ENCODE measurements at places on chromosomes 1 and 21.

- no peak for DNase-seq
- no peaks in the 10 kb centered on the region for H3K4me1 ChIP-seq
- no peak overlapping the region for H3K4me3 ChIP-seq
- no peak overlapping the region for H3K27ac ChIP-seq
- H3K36me3 ChIP-seq, result no peaks in the 10 kb centered on the region
- peaks cover 67% of the 10 kb centered on the region for H3K27me3 ChIP-seq
These were observed 94.6 kb downstream of the IGSF21 start for GRCh38 chr1:18201997-18202719.

DNA sequence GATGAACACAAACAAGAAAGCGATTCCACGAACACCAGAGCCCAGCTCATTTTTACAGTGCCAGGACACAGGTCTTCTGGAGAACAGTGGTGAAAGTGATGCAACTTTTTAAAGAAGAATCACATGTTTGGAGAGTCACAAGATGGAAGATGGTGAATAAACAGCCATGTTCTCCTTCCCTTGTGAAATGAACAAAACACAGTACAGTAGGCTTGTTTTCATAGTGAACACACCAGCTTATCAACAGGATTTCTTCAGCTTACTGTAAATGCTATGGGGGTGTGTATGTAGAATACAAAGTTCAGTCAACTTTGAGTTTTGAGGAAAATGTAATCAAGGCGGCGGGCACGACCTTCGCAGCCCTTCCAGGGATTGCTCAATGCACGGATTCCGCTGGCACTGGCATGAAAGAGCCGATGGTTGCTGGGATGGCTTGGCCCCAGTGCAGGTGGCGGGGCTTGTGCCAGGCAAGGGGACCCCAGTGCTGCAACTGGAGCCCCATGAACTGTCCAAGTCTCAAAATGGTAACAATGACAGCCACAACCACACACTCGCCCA lies 9.7 kb downstream of the TMPRSS3 start:
- no peak overlapping the region for H3K27ac ChIP-seq
- H3K4me1 ChIP-seq, result peaks cover 6% of the 10 kb centered on the region
- no peaks in the 10 kb centered on the region for H3K36me3 ChIP-seq
- no peaks in the 10 kb centered on the region for H3K27me3 ChIP-seq
- H3K4me3 ChIP-seq, result no peak overlapping the region

DNA sequence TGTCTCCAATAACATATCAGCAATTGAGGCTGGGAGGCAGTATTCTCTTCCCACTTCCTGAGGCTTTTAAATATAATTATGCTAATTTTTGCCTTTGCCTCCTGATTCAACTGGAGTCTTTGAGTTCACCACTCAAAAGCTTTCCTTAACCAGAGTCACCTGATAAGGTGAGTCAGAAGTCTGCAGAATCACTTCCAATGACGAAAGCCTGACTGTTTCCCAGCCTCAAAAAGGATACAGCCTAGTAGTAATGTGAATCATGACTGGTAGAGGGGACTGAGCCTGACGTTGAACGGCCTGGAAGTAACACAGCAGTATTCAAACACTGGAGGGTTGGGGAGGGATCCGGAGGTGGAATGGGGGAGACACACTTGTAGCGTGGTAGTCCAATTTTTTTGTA lies 10.4 kb upstream of the MRPL9 start:
- no peak for DNase-seq
- no peak overlapping the region for H3K27ac ChIP-seq
- no peaks in the 10 kb centered on the region for H3K4me1 ChIP-seq

GRCh38 chr1:53529555-53529954 lies 70.4 kb downstream of the DMRTB1 start:
- H3K4me1 ChIP-seq, result peaks cover 5% of the 10 kb centered on the region
- no peaks in the 10 kb centered on the region for H3K27me3 ChIP-seq
- no peak overlapping the region for H3K4me3 ChIP-seq
- DNase-seq, result no peak
- no peaks in the 10 kb centered on the region for H3K36me3 ChIP-seq
- no peak overlapping the region for H3K27ac ChIP-seq

- no peak for DNase-seq
- H3K27me3 ChIP-seq, result no peaks in the 10 kb centered on the region
- H3K27ac ChIP-seq, result no peak overlapping the region
- H3K4me3 ChIP-seq, result no peak overlapping the region
- H3K36me3 ChIP-seq, result no peaks in the 10 kb centered on the region
These were observed 153.9 kb downstream of the FMN2 start for GRCh38 chr1:240245629-240246020.

GRCh38 chr1:117607471-117607870 lies 1.6 kb downstream of the TENT5C start:
- no peaks in the 10 kb centered on the region for H3K27me3 ChIP-seq
- peak overlapping the region; percentile 97 for H3K27ac ChIP-seq
- H3K36me3 ChIP-seq, result peaks cover 46% of the 10 kb centered on the region
- peak; percentile 30 for DNase-seq
- H3K4me3 ChIP-seq, result peak overlapping the region; percentile 99
- peaks cover 59% of the 10 kb centered on the region for H3K4me1 ChIP-seq

DNA sequence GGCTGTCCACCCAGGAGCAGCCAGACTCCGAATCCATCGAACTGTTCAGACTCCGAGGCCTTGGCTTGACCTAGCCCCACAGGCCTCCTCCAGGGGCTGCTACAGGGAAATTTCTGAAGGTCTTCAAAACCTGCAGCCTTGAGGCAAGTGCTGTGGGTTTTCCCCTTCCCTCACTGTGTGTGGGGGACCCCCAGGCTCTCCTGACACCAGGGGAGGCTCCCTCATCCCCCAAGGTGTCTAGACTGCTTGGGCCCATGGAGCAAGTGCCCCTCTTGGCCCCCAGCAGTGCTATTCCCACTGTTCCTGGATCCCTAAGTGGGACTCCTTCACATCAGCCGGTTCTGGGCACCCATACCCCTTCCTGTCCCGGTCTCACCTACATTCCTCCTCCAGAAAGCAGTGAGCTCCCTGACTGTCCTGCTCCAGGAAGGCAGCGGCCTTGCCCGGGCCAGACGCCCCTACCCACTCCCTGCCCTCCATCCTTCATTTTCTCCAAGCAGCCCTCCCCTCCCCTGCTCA lies 814 bp downstream of the PAQR7 start:
- H3K27ac ChIP-seq, result no peak overlapping the region
- no peaks in the 10 kb centered on the region for H3K27me3 ChIP-seq
- DNase-seq, result no peak
- H3K4me1 ChIP-seq, result peaks cover 14% of the 10 kb centered on the region
- peak overlapping the region; percentile 73 for H3K4me3 ChIP-seq
- peaks cover 4% of the 10 kb centered on the region for H3K36me3 ChIP-seq

- H3K4me3 ChIP-seq, result no peak overlapping the region
- no peaks in the 10 kb centered on the region for H3K27me3 ChIP-seq
- DNase-seq, result no peak
These were observed 291.1 kb upstream of the ADGRL2 start for GRCh38 chr1:81509594-81509993.

- no peak overlapping the region for H3K27ac ChIP-seq
- H3K27me3 ChIP-seq, result peaks cover 78% of the 10 kb centered on the region
- no peaks in the 10 kb centered on the region for H3K4me1 ChIP-seq
- no peak overlapping the region for H3K4me3 ChIP-seq
- DNase-seq, result no peak
- no peaks in the 10 kb centered on the region for H3K36me3 ChIP-seq
These were observed 500.4 kb downstream of the PTPRU start for GRCh38 chr1:29736582-29737188.
